Stimulated activated CD8-positive, alpha-beta memory T cell treated with anti-CD3 and anti-CD28 coated beads, Interleukin-7, amount 100 ng/mL, for 24 hours (primary cell): ENCODE measurements at places on chromosomes 16 and 17.

DNA sequence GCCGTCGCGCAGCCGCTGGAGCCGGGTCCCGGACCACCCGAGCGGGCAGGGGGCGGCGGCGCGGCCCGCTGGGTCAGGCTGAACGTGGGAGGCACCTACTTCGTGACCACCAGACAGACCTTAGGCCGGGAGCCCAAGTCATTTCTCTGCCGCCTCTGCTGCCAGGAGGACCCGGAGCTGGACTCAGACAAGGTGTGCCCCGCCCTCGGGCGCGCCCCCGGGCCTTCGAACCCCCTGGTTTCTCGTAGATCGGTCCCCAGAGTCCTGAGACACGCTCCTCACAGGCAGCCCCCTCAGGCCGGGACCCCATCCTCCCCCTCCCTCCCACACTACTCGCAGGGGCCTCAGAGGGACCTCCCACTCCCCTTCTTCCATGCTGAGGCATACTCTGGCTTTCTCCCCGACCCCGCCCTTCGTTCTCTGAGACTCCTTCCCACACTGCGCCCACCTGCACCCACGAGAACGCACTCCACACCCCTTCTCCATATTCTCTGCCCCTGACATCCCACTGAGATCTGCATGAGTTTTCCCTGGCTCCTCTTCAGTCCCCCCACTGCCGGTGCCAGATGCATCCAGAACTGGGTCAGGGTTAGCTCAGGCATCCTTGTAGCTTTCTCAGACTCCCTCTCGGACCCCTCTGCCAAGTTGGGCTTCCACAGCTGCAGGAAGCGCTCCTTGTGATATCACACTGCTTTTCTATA, 523 bp downstream of the KCTD2 start:
- no peak for DNase-seq

DNA sequence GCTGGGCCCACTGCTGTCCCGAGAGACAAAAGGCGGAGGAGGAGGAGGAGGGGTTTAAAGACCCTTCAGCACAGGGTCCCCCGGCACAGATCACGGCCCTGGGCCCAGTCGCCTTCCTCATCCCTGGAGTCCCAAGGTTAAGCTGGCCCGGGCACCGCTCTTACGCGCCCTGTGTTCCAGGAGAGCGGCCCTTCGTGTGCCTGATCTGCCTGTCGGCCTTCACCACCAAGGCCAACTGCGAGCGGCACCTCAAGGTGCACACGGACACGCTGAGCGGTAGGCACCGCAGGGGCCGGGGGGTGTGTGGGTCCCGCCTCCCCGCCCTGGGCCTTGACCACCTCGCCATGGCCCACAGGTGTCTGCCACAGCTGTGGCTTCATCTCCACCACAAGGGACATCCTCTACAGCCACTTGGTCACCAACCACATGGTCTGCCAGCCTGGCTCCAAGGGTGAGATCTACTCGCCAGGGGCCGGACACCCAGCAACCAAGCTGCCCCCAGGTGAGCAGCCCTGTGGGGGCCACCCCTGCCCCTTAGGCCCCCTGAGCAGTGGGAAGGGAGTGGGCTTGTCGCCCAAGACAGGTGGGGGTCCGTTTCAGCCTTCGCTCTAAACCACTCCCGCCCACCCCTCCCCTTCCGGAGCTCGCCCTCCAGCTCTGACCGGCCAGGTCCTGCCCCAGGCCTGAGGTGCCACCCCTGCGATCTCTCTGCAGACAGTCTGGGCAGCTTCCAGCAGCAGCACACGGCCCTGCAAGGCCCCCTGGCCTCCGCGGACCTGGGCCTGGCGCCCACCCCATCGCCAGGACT, 37.6 kb upstream of the ZC3H18 start:
- no peak for DNase-seq

GRCh38 chr17:81384929-81385319, 10.3 kb upstream of the BAHCC1 start:
- DNase-seq, result no peak

- DNase-seq, result no peak
Observed at GRCh38 chr17:44628243-44629188, 27.8 kb upstream of the MEIOC start.

GRCh38 chr16:2785101-2785991, 2.0 kb downstream of the PRSS33 start:
- DNase-seq, result no peak

- peak; percentile 22 for DNase-seq
Observed at GRCh38 chr17:82400830-82401229, 17.3 kb upstream of the HEXD start.

DNA sequence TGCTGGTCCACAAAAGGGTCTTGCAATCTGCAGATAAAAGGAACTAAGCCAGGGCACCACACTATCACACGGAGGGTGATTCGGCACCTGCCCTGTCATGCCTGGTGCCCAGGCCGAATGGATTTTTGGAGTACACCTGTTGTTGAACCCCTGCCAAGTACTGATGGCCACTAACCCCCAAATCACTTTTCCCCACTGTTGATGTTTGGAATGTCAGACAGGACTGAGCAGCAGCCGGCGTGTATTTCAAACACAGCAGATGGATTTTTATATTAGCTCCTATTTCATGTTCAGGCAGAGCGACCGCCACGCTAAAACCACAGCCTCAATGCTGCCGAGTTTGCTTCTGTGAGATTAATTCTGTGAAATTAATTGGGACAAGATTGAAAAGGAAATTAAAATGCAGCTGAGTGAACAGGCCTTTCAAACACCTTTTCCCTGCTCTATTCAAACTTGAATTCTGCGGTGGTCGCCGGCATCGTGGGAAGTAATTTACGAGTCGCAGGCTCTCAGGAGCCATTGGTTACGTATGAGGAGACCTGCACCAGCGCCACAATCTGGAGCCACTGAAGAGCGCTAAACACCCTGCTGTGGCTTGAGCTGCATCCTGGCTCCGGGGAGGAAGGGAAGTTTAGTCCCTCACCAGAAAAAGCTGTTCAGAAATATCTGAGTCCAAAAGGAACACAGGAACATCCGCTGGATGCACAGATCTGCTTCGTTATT, 48.5 kb downstream of the SNX11 start:
- DNase-seq, result no peak

DNA sequence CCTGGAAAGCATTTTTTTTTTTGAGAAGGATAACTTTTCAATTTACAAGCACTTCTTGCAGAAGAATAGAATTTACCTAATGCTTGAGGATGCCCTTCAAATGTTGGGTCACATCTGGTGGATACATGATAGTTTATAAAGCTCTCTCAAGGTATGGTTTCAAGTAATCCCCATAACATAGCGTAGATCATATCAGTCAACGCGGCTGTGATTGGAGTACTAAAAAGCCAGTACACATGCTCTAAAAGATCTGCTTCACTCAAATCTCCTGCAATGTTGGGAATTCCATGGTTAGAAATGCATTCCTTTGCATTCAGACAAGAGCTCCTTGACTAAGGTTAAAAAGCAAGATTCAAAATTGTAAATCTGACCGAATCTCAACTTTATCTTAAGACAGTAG, 3.9 kb upstream of the KCNJ16 start:
- DNase-seq, result no peak

- no peak for DNase-seq
Observed at GRCh38 chr17:76581515-76581914, 4.1 kb downstream of the ST6GALNAC2 start.
